Psoas muscle (tissue), 8 donors: ENCODE measurements at places on chromosomes 7 and 10.

- DNase-seq: no peak
These were observed 31.9 kb downstream of the PIP4K2A start for GRCh38 chr10:22682237-22683139.

- DNase-seq: no peak
These were observed 184.7 kb downstream of the PLPP4 start for GRCh38 chr10:120641695-120642094.

GRCh38 chr10:11331046-11331577 is 280.3 kb downstream of the USP6NL start:
- no peak for DNase-seq

GRCh38 chr7:88546808-88547207 is 212.7 kb upstream of the ZNF804B start:
- no peak for DNase-seq

DNA sequence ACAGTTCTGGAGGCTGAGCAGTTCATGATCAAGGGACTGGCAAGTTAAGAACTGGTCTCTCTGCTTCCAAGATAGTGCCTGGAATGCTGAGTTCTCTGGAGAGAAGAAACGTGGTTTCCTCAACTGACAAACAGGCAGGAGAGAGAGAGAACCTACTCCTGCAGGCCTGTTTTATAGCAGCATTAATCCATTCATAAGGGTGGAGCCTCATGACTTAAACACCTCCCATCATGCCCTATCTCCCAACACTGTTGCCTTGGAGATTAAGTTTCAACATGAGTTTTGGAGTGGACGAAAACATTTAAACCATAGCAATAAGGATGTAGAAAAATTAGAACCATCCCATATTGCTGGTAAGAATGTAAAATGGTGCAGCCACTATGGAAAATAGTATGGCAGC is 32.3 kb upstream of the IMMP2L start:
- no peak for DNase-seq

GRCh38 chr10:78865538-78865875 is 203.3 kb upstream of the ZMIZ1 start:
- no peak for DNase-seq

- no peak for DNase-seq
These were observed 172.0 kb downstream of the MAGI2 start for GRCh38 chr7:79281426-79281825.

- DNase-seq: no peak
These were observed 60.1 kb upstream of the FAM171A1 start for GRCh38 chr10:15430969-15431771.

- no peak for DNase-seq
These were observed 85.1 kb upstream of the RELN start for GRCh38 chr7:104074529-104074928.

- DNase-seq: no peak
These were observed 8.0 kb downstream of the TNS3 start for GRCh38 chr7:47573758-47574481.

DNA sequence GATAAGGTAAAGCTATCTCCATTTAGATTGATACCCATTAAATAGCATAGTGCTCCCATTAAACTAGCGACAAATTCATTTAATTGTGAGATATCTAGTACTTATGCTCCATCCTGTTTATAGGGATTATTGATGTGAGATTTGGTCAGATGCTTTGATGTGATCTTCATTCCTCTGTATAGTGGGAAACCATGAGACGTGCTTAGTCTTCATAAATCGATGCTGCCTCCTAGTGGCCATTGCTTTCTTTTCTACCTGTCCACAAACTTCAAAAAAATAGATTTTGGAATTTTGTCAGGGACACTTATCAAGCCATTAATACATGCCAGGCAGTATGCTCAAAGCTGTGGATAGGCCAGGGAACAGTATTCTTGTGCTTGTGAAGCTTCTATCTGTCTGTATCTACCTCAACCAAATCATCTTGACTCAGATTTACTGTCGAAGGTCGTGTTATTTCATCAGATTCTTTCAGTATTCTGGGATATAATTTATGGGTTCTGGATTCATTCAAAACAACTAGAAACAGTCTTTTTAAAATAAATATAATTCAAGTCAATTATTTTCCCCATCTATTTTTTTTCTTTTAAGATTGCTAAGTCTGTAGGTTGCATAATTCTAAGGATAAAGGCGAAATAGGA is 12.0 kb downstream of the LSM8 start:
- DNase-seq: no peak

- DNase-seq: no peak
These were observed 109.9 kb upstream of the ABI1 start for GRCh38 chr10:26970667-26971066.

DNA sequence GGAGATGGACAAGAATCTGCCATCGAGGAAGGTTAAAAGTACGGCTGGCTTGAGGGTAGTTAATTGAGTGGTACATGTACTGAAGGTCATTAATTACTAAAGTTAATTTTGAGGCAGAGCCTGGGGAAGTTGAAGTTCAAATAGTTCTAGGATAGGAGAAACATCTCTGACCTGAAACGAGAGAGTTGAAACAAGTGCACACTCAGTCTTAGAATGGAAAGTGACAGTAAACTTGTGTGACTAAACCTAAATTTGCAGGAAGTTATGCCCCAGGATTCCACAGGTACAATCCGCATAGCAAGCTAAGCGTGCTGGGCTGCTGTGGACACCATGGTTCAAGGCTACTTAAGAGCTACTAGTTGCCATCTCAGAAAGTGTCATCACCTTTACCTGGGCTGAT is 209.9 kb downstream of the CHCHD3 start:
- DNase-seq: no peak

GRCh38 chr10:128373071-128373749 is 247.0 kb upstream of the MKI67 start:
- no peak for DNase-seq

DNA sequence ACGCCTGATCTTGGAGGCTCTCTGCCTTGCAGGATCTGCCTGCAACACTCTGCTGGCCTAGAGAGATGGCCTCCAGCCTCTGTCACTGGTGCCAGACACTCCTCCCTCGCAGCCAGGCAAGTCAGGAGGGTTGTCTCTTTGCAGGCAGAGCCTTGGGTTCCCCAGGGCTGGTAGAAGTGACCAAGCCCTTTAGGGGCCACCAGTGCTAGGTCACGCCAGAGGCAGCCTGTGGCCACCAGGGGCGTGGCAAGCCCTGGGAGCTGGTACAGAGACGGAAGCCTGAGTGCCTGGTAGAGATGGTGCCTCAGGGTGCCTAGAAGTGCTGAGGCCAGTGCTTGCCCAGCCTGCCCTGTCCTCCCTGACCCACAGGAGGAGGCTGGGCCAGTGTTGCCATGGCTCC is 9.1 kb downstream of the ADCYAP1R1 start:
- DNase-seq: no peak

DNA sequence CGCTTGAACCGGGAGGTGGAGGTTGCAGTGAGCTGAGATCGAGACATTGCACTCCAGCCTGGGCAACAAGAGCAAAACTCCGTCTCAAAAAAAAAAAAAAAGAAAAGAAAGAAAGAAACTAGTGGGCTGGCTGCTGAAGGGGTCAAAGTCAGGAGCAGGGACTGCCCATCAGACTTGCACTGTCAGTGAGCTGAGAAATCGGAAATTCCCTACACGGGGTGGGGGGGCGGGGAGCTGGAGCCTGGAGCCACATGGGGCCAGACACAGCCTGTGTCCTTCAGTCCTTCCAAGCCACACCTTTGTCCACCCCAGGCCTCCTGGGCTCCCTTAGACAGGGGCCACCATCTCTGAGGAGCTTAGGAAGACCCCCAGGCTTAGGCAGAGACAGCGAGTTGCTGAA is 34.5 kb downstream of the SRRM3 start:
- DNase-seq: no peak

DNA sequence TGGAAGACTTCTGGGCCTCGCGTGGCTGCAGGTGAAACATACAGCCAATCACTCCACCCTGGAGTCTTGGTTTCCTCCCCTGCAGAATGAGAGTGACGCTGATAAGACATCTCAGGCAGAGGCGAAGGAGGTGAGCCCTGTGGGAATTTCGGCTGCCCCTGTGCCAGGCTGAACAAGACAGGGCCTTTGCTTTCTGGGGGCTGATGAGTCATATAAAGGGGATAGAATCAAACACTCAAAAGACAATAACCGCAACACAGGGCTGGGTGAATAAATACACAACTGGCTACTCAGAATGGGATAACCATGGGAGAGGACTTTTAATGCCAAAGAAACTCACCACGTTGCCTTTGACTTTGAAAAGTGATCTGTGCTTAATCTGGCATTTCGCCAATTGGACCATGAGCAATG is 143.8 kb downstream of the KCNMA1 start:
- no peak for DNase-seq

DNA sequence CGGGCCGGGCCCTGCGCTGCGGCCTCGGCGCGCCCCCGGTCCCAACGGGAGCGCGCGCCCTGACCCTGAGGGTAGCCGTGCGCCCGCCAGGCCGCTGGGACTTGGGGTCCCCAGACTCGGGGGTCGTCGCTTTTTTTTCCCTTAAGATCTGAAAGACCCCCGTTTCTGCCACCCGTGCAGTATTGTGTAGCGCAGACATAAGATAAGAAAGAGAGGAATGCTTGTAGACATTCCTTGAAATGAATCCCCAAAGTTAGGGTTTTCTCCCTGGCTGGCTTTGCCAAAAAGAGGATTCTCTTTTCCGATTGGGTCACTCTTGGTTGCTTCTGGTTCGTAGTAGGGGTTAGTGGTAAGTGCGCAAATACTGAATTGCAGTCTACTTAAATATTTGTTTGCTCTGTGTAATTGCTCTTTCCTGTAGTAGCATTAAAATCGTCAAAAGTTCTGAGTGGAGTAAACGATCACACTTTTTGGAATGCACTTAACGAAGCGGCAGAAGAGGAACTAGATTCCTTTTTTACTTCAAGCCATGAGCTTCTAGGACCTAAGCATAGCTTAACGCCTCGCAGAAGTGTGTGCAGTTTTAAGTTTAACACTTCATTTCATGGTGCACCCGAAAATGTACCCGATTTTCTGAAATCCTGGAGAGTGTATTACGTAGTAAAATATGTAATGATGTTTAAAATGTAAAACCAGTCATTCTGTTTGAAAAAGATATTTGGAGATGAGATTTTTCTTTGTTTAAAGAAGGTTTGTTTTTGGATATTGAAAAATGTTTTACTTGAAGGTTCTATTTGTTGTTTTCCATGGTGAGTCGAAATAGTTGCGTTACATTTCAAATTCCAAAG is 1.3 kb downstream of the CUL1 start:
- no peak for DNase-seq

- no peak for DNase-seq
These were observed 71.8 kb upstream of the GATA3 start for GRCh38 chr10:7982727-7983126.

DNA sequence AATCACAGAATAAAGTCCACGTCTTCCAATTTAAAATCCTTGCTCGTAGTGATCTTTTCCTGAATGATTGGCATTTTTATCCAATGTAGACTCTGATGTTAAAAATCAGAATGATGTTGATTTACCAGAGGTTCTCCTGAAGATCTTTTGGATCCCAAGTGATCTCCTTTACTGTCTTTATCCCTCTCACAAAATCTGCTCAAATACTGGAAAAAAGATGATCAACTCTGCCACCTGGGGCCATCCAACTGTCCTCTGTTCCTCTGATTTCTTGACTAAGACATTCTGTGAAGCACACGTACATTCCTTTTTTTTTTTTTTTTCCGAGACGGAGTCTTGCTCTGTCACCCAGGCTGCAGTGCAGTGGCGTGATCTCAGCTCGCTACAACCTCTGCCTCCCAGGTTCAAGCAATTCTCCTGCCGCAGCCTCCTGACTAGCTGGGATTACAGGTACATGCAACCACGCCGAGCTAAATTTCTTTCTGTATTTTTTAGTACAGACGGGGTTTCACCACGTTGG is 18.0 kb upstream of the ADRB1 start:
- DNase-seq: no peak

DNA sequence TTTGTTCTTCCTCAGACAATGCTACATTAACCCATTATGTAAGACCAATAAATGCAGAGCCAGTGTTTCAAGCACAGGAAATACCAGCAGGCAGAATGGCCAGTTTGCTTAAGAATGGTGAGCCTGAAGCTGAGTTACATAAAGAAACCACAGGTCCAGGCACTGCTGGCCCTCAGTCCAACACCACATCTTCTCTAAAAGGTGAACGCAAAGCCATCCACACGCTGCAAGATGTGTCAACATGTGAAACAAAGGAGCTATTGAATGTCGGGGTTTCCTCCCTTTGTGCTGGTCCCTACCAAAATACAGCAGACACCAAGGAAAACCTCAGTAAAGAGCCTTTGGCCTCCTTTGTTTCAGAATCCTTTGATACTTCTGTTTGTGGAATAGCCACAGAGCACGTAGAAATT is 63.8 kb downstream of the TASOR2 start:
- no peak for DNase-seq

DNA sequence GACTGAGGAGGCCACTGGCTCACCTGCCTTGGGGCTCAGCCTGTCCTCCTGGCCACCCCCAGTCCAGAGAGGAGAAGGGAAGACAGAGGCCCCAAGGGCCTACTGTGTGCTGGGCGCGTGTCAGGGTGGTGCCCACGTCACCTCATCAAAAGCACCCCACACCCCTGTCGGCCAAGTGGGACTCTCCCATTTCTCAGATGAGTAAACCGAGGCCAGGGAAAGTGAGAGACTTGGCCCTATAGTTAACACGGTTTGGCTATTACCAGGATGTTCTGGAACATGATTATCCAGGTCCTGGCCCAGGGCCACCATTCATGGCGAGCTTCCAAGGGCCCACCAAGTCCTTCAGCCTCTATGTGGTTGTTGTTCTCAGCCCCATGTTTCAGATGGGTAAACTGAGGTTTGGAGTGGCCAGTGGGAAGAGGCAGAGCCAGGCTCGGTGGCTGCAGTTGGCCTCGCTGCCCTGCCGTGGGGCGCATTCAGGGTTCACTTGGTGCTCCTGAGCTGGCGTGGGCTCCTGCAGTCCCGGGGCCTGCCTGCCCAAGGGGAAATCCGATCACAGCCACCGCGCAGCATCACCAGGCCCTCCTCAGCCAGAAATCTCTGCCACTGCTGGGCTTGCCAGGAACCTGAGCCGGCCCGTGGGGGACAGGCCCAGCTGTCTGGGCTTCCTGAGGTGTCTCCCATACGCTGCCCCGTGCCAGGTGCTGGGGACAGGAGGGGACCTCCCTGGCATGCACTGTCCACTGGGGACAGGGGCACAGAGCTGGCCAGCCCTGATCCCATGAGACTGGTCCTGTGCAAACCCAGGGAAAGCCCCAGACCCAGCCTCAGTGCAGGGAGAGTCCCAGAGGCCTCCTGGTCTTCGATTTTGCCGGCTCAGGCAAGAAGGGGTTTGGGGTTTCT is 117.7 kb upstream of the TNRC18 start:
- DNase-seq: peak; percentile 61

- peak; percentile 87 for DNase-seq
These were observed 3.6 kb downstream of the DUSP5 start for GRCh38 chr10:110501142-110501937.

GRCh38 chr7:139898483-139898882 is 69.4 kb downstream of the TBXAS1 start:
- DNase-seq: no peak
